ENCODE measurements at places on chromosomes 12 and 14.

- DNase-seq: no peak
These were observed 133.5 kb upstream of the HIF1A start for GRCh38 chr14:61561657-61562276.

DNA sequence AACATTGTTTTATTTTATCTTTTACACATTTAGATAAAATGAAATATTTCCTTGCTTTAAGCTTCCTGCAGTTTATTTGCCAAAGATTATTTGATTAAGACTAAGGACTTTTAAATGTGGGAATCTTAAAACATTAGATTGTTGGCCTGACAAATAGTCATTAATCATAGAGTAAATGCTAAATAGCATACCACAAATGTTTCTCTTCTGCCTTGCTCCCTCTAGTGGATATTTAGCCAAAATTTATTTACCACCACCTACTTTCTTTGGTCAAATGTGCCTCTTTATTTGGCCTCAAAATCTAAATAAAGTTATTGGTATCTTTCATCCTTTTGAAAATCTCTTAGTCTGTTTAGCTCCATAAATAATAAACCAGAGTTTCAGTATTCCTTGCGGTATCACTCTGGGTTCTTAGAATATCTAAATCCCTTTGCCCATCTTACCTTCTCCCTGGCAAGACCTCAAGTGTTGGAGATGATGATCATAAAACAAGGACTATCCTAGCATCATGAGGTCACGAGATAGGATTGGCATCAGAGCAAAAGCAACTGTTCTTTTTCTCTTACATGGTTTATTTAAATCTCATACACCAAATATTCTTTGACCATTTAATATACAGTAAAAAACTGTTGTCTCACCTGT, 150.6 kb upstream of the AEBP2 start:
- DNase-seq: no peak

- no peak for DNase-seq
These were observed 886.2 kb downstream of the TRHDE start for GRCh38 chr12:73158341-73158740.

DNA sequence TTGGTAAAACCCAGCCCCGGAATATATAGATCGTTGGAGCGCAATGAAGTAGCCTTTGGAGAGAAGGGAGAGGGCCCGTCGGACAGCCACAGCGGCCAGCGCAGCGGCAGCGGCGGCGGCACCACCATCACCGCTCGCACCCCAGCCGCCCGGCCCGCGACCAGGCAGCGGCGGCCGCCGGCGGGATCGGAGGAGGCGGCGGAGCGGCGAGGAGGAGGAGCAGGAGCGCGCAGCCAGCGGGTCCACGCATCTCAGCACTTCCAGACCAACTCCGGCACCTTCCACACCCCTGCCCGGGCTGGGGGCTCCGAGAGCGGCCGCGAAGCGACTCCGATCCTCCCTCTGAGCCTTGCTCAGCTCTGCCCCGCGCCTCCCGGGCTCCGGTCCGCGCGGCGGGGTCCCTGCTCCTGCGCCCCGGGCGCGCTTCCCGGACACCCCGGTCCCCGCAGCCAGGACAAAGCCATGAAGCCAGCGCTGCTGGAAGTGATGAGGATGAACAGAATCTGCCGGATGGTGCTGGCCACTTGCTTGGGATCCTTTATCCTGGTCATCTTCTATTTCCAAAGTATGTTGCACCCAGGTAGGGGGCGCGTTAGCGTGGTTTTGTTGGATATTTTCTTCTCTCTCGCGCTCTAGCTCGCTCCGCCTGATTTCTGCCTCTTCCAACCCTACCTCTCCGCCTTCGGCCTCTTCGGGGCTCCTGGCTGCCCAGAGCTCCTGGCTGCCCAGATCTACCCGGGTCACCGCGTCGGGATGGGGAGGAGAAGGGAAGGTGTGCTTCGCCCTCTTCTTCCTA, 400 bp downstream of the CHST11 start:
- peak; percentile 29 for DNase-seq
